ENCODE measurements at places on chromosomes 7 and 10.

DNA sequence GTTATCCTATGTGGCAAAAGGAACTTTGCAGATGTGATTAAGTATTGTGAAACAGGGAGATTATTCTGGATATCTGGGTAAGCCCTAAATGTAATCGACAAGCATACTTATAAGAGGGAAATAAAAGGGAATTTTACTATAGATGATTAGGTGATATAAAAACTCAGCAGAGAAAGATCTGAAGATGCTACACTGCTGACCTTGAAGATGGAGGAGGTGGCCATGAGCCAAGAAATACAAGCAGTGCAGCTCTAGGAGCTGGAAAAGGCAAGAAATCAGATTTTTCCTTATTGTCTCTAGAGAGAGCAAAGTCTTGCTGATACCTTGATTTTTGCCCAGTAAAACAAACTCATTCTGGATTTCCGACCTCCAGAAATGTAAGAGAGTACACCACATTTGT, 67.7 kb downstream of the BRAF start:
- no peak for DNase-seq

- DNase-seq, result no peak
Observed at GRCh38 chr7:159013825-159014289, 130.8 kb downstream of the VIPR2 start.

DNA sequence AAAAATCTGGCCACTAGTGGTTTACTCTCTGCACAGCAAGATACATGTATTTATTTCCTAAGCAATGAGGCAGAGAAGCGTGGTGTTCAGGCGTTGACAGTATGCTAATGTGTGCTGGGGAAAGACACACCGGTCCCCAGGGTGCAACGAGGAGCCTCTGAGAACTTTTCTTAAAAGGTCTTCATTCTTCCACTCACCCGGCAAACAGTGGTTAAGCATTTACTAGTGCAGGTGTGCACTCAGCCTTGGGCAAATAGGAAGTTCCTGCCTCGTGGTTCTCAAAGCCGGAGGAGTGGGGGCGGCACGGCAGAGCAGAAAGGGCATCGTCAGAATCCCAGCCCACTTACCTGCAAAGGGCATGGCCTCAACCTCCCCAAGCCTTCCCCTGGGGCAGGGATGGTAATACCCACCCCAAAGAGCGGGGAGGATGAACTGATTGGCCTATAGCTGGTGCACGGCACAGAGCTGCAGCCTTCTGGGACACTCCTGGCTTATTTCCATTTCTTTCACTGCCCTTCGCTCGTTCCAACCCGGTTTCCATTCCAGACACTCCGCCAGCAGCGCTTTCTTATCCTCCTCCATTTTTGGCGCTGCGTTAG, 184.3 kb upstream of the CTBP2 start:
- DNase-seq, result no peak

- no peak for DNase-seq
Observed at GRCh38 chr7:1380821-1381580, 78.3 kb downstream of the MICALL2 start.

DNA sequence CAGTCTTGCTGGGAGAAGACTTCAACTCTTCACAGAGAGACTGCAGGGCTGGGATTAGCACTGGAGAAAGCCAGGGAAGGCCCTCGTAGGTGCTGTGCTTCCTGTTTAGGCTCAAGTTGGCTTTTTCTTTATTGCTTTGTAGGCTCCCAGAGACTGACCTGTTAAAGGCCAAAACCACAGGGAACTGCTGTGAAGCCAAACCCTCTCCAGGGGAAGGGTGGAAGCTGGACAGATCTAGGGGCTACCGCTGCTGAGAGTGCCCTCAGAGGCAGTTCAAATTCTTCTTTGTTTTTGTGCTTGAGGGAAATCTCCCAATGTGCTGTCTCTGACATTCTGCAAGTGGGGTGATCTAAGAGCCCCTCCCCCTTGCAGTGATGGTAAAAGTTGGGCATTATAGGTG, 198.4 kb downstream of the CNTNAP2 start:
- no peak for DNase-seq

DNA sequence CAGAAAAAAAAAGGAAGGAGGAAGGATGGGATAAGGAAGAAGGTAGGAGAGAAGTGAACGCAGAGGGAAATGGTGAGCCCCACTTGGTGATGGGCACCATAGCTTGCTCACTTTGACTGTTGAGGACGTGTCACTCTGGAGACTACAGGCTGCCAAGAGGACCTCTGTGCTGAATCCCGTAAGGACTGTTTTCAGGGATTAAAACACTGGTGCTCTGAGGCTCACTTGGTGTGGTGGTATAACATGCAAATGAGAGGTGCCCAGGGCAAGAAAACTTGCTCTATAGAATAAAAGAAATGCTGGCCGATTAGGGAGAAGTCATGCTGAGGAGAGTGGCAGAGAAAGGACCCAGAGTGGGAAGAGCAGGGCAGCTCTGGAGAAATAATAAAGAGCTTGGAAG, 5.3 kb upstream of the IL2RA start:
- no peak for DNase-seq

DNA sequence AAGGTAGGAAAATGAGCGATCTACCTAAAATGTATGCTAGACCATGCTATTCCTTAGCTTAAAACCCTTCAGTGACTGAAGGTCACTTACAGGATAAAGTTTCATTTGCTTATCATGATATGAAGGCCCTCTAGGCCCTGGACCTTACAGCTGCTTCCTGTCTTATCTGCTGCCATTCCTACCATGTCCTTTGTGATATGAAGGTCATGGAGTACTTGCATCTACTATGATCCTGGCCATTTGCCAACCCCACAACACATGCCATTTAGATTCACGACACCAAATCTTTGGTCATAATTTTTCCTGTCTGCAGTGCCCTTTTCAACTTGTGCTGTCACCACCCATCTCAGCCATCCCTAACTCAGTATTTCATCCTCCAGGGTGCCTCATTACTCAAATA, 181.8 kb upstream of the MDFIC start:
- no peak for DNase-seq

DNA sequence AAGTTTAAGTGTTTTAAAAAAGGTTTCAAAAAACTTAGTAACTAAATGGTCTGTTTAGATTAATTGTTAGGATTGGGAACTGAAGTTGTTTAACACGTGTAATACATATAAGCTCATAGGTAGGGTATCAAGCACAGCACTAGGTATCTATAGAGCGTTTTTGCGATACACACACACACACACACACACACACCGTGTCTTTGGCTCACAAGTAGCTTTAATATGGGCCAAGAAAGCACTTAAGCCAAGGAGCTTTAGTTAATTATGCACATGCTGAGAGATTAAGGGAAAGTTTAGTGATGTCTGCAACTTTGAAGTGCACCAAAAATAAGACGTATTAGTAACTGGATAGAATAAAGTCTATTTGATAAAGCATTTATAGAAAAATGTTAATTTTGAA, 93.8 kb upstream of the CNTNAP2 start:
- DNase-seq, result no peak

DNA sequence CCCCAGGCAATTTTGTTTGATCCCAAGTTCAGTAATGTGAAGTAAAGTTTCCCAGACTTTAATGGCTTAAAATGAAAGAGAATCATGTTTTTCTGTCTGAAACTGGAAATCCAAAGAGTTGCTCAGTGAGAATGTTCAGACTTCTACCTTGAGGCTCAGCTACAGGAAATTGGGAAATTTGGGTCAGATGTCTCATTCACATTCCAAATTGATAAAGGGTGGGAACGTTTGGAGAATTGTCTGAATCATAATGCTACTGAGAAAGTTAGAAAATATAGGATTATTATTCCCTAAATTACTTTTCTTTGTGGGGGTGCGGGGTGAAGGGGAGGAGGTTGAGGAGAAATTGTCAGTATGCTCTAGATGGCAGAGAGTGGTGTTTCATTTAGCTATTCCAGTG, 773.9 kb downstream of the LRMDA start:
- DNase-seq, result no peak

DNA sequence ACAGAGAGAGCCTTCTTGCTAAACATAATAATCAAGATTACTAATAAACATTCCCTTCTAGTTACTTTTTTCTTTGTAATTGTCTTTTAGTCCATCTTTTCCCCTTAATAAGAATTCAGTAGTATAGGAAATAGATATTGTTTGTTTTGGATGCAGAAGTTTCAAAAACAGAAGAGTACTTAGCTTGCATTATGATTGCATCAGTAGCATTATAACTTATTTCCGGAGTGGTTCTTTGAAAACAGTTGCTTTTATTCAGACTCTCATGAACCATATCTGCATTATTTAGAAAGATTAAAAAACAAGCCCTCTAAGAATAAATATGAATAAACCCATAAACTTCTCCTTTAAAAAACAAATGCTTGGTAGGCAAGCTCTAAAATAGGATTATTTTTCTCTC, 34.0 kb upstream of the DKK1 start:
- no peak for DNase-seq

DNA sequence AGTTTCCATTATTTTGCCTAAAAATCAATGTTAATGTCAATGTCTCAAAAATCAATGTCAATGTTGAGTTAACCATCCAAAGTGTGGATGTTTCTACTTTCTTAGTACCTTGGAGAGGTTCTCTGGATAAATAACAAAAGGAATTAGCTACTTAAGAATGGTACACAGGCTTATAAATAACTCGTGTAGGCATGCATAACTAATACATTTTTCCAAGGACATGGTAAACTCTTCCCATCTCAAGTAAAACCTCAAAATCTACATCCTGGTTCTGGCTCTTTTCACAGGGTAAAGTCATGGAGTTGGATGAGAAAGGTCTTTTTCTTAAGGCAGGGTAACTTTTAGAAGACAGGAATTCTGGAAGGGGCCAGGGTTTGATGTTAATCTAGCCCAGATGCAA, 59.9 kb downstream of the CAV1 start:
- no peak for DNase-seq

DNA sequence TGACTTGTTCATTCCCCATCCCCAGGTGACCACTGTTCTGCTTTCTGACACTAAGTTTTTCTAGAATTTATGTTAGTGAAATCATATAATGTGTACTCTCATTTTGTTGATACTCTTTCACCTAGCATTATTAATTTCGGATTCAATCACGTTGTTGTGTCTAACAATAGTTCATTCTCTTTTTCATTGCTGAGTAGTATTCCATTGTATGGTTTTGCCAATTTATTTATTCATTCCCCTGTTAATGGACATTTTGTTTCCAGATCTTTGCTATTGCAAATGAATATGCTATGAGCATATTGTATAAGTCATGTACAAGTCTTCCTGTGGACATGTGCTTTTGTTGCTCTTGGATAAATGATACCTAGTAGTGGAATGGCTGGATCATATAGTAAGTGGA, 146.4 kb downstream of the FAM204A start:
- no peak for DNase-seq

DNA sequence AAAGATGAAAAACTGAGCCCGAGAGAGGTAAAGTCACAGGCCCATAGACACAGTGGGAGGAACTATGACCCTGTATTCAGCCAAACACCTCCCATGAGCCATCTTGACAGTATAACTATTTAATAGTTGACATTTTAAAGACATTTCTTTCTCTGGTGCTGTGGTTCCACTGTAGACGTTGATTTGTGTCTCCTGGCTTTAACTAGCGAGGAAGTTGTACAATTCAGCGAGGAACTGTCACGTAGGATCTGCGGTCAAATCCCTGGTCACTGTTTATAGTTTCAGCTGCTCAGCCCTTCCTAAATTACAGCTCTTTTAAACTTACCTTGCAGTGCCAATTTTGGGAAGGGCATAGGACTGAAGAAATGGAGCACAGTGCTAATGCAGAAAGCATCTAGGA, 7.1 kb upstream of the CELF2 start:
- no peak for DNase-seq

- DNase-seq, result no peak
Observed at GRCh38 chr10:109706026-109706560, 217.2 kb downstream of the XPNPEP1 start.

DNA sequence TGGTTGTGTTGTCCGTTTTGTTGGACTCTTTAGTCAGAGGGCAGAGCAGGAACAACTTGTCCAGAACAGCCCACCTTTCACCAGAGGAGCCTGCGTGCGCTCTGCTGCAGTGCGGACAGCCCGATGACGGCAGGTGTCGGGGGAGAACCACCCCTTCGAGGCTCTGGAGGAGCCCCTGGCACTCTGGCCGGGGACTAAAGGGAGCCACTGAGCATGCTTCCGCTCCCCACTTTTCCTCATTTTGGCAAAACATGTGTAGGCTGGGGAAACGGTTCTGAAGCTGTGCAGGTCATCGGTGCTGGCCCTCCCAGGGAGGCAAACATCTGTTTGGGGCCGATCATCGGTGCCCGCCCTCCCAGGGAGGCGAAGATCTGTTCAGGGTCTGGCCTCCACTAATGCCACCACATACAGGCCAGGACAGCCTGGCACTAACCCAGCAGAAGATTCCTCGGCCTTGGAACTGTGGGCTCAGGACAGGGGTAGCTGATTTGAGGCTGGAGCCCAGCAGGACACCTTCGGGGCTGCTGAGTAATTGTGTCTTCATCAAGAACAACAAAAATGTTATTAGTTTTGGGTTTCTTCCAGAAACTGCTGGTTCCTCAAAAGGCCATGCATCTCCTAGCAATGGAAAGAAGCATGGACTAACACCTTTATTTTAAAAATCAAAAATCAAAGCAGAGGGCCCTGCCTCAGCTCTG, 124.4 kb upstream of the TCERG1L start:
- DNase-seq, result no peak

DNA sequence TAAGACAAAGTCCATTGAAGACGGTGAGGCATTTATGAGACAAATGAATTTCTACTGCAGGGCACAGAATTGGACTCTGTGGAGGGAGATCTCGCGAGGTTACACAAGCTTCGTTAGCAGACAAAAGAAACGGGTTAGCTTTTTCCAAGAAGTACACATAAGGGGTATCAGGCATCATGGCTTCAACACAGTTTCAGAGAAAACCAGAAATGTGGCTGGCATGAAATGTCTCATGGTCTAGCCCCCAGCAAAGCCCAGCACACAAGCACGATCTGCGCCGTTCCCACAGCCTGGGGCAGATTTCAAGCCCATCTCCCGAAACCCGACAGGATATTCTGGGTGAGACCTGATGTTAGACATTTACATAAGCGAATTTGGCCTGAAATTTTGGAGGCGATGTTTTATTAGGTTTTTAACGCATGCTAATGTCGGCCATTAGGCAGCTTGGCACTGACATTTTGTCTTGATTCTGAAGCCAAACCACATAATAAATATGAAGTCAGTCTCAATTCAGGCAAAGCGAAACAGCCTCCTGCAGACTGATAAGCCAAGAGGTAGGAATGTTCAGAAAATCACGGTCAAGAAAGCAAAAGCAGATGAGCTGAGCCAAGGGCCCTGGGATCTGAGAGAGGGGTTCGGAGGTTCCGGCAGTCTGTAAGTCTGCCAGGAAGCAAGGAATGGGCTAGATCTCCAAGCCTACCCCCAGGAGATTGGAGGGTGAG, 240.5 kb downstream of the PRPF18 start:
- no peak for DNase-seq
